ENCODE measurements at places on chromosomes 7 and 10.

DNA sequence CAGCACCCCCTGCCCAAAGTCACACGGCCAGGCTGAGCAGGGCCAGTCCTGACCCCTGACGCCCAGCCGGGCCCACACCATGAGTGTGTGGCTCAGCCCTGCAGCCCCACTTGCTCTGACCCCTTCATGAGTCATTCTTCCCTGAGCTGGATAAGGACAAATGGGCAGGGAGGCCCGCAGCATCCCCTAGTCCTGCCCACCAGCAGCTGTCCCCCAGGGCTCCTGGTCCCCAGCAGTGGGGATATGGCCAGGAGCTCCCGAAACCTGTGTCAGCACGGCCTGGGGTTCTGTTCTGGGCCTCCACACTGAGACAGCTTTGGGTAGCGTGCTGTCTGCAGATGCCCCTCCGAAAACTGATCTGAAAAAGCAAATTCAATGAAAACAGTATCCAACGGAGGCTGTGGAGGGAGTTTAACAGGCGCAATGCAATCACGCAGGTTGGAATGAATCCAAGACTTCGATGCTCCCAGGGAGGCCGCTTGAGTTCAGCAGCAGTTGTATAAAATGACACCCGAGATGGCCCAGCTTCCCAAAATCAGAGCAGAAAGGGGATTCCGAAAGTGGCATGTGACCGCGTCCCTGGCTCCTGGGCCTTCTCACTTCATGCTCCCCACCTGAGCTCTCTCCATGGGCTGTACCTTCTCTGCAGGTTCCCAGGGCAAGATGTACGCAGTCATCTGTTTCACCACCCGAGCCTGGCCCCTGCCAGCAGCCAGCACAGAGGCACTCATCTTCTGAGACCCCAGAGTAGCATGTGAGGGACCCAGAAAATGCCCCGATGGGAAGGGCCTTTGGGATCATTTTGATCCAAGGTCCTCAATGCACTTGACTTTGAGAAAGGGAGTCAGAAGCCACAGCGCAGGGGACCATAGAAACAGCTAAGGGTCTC lies 214.1 kb downstream of the USP6NL start:
- peaks cover 14% of the 10 kb centered on the region for H3K27me3 ChIP-seq
- H3K4me1 ChIP-seq, result no peaks in the 10 kb centered on the region
- no peak for DNase-seq
- H3K36me3 ChIP-seq, result no peaks in the 10 kb centered on the region
- no peak overlapping the region for H3K27ac ChIP-seq

GRCh38 chr7:146864644-146865043 lies 748.0 kb downstream of the CNTNAP2 start:
- no peaks in the 10 kb centered on the region for H3K36me3 ChIP-seq
- H3K27ac ChIP-seq, result no peak overlapping the region
- no peak for DNase-seq
- H3K4me3 ChIP-seq, result no peak overlapping the region
- H3K27me3 ChIP-seq, result no peaks in the 10 kb centered on the region
- H3K4me1 ChIP-seq, result no peaks in the 10 kb centered on the region

DNA sequence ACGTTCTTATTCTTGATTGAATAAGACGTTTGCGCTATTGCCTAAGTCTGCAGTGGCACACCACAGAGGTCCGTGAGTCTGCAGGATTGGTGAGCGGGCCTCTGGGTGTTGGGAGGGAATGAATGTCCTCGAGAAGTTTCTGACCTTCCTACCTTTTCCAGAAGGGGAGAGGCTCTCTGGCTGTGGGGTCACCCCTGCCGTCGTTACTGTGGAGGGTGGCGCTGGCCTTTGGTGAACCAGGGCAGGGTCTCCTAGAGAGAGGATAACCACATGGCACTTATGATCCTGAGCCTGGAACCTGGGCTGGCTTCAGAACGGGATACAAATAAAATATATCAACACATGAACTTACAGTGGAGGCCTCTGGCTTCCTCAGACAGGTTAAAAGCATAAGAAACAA lies 13.8 kb downstream of the IL15RA start:
- H3K4me3 ChIP-seq, result no peak overlapping the region
- peaks cover 2% of the 10 kb centered on the region for H3K27me3 ChIP-seq
- H3K27ac ChIP-seq, result no peak overlapping the region
- DNase-seq, result no peak
- H3K4me1 ChIP-seq, result no peaks in the 10 kb centered on the region
- no peaks in the 10 kb centered on the region for H3K36me3 ChIP-seq

DNA sequence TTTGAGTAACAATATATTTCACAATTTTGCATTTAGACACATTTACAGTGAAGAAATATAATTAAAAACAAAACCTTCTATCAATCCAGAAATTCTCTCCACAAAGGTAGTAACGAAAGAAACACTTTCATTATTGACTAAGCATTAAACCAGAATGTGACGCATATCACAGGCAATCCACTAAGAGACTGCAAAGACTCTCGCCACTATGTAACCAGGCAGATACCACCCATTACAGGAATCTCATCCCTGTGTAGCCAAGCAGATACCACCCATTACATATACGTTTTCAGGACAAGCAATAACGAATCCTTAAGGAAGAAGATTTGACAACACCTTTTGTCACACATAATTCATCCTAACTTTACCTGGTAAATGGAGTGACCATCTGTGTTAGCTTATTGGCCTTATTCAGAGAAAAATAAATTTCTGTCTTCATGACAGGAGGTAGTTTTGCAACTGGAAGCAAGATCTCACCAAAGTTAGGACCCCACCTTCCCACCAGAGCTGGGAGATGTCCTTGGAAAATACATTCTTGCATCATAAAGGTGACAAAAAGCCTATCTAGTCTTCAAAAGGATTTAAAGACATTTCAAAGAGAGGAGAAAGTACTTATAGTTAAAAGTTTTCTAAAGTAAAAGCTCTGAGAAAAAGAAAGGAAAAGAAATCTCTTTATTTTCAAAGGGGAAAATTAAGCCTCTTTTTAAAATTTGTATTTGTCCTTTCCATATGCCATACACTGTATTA lies 30.8 kb downstream of the LRRC17 start:
- H3K4me3 ChIP-seq, result no peak overlapping the region
- DNase-seq, result no peak
- H3K27me3 ChIP-seq, result no peaks in the 10 kb centered on the region

DNA sequence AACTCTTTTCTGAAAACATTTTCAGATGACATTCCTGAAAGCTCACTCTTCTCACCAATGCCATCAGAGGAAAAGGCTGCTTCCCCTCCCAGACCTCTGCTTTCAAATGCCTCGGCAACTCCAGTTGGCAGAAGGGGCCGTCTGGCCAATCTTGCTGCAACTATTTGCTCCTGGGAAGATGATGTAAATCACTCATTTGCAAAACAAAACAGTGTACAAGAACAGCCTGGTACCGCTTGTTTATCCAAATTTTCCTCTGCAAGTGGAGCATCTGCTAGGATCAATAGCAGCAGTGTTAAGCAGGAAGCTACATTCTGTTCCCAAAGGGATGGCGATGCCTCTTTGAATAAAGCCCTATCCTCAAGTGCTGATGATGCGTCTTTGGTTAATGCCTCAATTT lies 16.5 kb downstream of the ANLN start:
- no peaks in the 10 kb centered on the region for H3K4me1 ChIP-seq
- no peak overlapping the region for H3K4me3 ChIP-seq
- no peak overlapping the region for H3K27ac ChIP-seq
- H3K36me3 ChIP-seq, result peaks cover 37% of the 10 kb centered on the region
- no peaks in the 10 kb centered on the region for H3K27me3 ChIP-seq

DNA sequence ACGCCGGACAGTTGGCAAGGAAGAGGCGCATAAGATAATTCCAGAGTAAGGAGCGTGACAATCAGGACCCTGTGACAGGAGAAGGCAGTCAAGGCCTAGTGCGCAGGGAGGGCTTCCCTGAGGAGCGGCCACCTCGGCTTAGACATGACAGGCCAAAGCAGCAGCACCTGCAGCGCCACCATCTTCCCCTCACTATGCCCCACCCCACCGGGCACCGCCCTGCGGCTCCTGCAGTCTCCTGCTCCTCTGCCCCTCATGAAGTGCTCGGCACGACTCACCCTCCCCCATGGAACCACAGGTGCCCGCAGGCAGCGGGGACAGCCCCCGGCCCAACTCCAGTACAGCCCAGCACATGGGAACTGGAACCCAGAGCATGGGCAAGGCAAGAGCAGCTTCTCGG lies 11.8 kb downstream of the MAD1L1 start:
- no peak overlapping the region for H3K4me3 ChIP-seq
- no peaks in the 10 kb centered on the region for H3K4me1 ChIP-seq
- H3K27ac ChIP-seq, result no peak overlapping the region
- no peak for DNase-seq
- no peaks in the 10 kb centered on the region for H3K27me3 ChIP-seq

DNA sequence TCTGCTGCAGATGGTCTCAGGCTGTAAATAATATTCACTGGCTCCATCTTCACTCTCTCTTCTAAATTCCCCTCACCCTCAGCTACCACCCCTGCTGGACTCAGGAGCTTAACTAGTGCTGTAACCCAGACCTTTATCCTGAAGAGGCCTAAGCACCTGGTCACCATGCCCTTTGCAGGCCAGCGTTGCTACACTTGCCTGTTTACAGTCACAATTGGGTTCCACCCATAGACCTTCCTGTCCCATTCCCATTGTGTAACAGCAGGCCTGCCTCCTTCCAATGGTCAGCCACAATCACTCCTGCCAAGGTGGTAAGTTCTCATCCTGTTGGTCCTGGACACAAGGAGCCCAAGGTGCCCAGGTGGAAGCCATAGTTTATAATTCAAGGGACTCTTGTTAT lies 85.9 kb upstream of the IFRD1 start:
- no peaks in the 10 kb centered on the region for H3K27me3 ChIP-seq
- H3K27ac ChIP-seq, result no peak overlapping the region
- no peaks in the 10 kb centered on the region for H3K36me3 ChIP-seq
- peaks cover 18% of the 10 kb centered on the region for H3K4me1 ChIP-seq

DNA sequence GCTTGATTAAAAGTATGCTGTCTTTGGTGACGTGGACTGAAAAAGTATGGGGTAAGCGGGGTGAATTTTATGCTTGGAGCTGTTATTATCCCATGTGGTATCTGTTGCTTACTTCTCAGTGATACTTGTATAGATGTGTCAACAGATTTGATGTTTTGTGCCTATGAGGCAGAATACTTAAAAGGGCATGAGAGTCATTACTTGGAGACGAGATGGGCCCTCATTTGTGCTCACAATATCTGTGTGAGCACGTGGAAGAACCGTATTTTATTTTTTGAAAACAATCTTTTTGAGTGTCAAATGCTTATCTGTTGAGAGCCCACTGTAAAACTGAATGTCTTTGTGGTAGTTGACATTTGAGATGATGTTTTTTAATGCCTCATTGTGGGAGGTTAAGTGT lies 281.9 kb downstream of the EXOC4 start:
- peaks cover 16% of the 10 kb centered on the region for H3K4me1 ChIP-seq
- no peak overlapping the region for H3K27ac ChIP-seq

GRCh38 chr10:90983914-90984549 lies 63.1 kb upstream of the ANKRD1 start:
- DNase-seq, result no peak
- no peak overlapping the region for H3K27ac ChIP-seq
- peaks cover 5% of the 10 kb centered on the region for H3K27me3 ChIP-seq
- H3K4me3 ChIP-seq, result no peak overlapping the region
- H3K4me1 ChIP-seq, result no peaks in the 10 kb centered on the region
- no peaks in the 10 kb centered on the region for H3K36me3 ChIP-seq

GRCh38 chr7:153389261-153389660 lies 629.7 kb downstream of the ACTR3B start:
- H3K4me1 ChIP-seq, result no peaks in the 10 kb centered on the region
- no peaks in the 10 kb centered on the region for H3K27me3 ChIP-seq
- H3K4me3 ChIP-seq, result no peak overlapping the region
- DNase-seq, result no peak

DNA sequence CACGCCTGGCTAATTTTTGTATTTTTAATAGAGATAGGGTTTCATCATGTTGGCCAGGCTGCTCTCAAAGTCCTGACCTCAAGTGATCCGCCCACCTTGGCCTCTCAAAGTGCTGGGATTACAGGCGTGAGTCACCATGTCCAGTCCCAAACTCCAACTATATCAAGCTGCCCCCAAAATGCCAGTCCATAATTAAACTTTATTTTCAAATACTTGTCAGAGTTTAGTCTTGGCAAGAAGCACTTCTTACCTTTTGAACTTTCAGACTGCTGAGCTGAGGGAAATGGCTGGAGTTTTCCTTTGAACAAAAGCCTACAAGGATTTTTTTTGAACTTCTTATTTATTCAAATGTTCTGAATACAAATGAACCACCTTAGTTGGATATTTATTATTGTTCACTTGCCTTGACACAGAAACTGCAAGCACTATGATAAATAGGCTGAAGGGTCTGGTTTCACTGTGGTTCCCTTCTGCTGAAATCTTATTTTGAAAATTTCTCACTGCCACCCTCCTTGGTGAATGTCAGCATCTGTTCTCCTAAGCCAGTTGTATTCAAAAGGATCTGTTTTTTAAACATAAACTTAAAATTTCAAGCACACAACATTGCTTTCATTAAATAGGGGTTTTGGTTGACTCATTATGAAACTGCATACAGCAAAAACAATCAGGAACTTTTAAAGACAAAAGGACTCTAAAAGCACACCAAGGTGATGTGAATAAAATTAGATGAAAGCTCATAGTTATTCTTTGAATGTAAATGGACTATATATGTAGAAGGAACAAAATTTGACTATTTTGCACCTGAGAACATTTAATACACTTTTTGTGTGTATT lies 101.7 kb upstream of the SLC26A5 start:
- H3K4me1 ChIP-seq, result no peaks in the 10 kb centered on the region
- H3K27ac ChIP-seq, result no peak overlapping the region
- DNase-seq, result no peak
- H3K27me3 ChIP-seq, result no peaks in the 10 kb centered on the region
- no peak overlapping the region for H3K4me3 ChIP-seq

DNA sequence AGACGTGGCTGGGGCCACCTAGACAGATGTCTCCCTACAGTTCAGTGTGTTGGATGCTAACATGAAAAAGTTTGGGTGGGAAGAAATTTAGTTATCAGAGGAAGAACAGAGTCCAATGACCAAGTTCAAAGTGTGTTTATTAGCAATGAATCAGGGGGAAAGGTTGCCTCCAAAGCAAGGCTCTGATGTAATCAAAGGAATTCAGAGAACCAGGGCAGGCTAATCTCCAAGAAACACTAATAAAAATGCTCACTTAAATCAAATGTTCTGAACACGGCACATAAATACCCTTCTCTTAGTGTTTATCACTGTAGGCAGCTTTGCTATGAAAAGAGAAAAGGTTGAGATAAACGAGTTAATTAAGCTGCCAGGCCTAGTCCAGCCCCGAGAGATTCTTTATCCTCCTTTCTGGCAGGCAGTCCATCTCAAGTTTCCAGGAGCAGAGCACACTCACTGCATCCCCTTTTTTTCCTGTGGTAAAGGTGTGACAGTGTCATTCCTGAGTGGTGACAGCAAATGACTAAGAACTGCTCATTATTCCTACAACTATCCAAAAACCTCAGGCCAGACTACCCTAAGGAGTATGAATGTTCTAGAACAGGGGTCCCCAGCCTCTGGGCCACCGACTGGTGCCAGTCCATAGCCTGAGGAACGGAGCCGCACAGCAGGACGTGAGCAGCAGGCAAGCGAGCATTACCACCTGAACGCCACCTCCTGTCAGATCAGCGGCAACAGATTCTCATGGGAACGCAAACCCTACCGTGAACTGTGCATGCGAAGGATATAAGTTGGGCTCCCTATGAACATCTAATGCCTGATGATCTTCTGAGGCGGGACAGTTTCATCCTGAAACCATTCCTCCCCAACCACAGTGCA lies 66.9 kb upstream of the FHIP2A start:
- no peak overlapping the region for H3K4me3 ChIP-seq
- no peaks in the 10 kb centered on the region for H3K36me3 ChIP-seq
- H3K4me1 ChIP-seq, result peaks cover 6% of the 10 kb centered on the region
- peak overlapping the region; percentile 39 for H3K27ac ChIP-seq

- peaks cover 19% of the 10 kb centered on the region for H3K4me1 ChIP-seq
- no peaks in the 10 kb centered on the region for H3K27me3 ChIP-seq
- no peaks in the 10 kb centered on the region for H3K36me3 ChIP-seq
- DNase-seq, result no peak
- H3K27ac ChIP-seq, result no peak overlapping the region
- H3K4me3 ChIP-seq, result no peak overlapping the region
Observed at GRCh38 chr10:131755200-131755599, 145.6 kb upstream of the PPP2R2D start.

Measured in type B pancreatic cell (in vitro differentiated cells).